ENCODE measurements at places on chromosomes 1 and 21. TPM values are rescaled to one million over a fixed set of nuclear protein-coding genes. Genes with fewer than 3 reads are reported as not detected.

The SV2A gene
- 3.3 TPM for total RNA-seq

The ICOSLG gene
- 3.9 TPM for total RNA-seq

DNA sequence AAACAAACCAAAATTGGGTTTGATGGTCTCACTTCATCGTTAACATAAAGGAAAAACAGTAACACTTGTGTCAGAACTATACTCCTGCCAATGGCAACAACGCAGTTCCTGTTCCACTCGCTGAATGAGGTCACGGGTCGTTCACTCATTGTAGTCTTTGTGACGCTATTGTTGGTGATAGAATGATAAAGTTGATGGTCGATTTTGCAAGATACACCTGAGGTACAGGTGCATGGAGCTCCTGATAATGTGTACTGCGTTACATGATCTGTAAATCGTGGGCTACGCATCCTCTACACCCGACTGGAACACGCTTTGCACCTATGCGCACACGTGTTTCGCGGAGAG, 391 bp upstream of the CENPS start:
- DNase-seq: no peak
- peaks cover 7% of the 10 kb centered on the region for H3K4me1 ChIP-seq
- no peaks in the 10 kb centered on the region for H3K27me3 ChIP-seq

GRCh38 chr1:16114527-16115467, 41.1 kb downstream of the EPHA2 start:
- H3K4me3 ChIP-seq: no peak overlapping the region
- no peaks in the 10 kb centered on the region for H3K4me1 ChIP-seq
- H3K27ac ChIP-seq: no peak overlapping the region
- no peaks in the 10 kb centered on the region for H3K36me3 ChIP-seq
- no peak for DNase-seq
- no peaks in the 10 kb centered on the region for H3K27me3 ChIP-seq

DNA sequence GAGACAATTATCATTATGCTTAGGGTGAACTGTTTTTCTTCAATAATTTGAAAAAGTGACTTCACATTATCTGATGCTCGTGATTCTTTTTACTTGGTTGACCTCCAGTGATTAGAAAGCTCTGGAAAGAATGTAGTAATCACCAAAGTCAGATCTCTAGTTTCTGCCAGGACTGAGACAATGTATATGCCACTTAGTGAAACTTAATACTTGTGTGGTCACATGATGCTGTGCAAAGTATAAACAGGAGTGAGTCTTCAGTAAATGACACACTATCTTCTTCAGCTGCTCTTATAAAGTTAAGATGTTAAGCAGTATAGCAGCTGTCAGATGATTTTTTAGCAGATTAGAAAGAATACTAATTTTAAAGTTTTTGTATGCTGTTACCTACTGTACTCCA, 17.2 kb downstream of the VCAM1 start:
- H3K27me3 ChIP-seq: no peaks in the 10 kb centered on the region
- no peaks in the 10 kb centered on the region for H3K36me3 ChIP-seq
- no peak overlapping the region for H3K27ac ChIP-seq
- peaks cover 8% of the 10 kb centered on the region for H3K4me1 ChIP-seq

DNA sequence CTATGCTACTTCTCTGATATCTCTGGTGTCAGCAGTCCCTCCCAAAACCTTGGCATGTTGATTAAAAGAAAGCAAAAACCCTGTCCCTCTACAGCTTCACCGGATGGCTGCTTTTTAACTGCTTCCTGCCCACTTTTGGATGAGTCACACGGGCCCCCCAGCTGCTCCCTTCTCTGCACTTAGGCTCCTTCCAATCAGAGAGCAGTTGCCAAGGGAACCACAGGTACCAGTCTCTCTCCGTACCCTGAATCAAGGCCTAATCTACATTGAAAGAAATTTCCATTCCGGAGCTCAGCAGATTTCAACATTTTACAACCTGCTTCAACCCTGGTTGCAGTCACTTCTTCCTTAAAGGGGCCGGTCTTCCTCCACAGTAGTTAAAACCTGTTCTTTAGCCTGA, 70.6 kb upstream of the GJB5 start:
- H3K27ac ChIP-seq: no peak overlapping the region
- H3K27me3 ChIP-seq: peaks cover 14% of the 10 kb centered on the region
- DNase-seq: no peak
- no peaks in the 10 kb centered on the region for H3K36me3 ChIP-seq
